Spinal cord (tissue), 10 donors: ENCODE measurements at places on chromosomes 13 and 19. TPM values are rescaled to one million over a fixed set of nuclear protein-coding genes. Genes with fewer than 3 reads are reported as not detected.

Gene IL12RB1
- total RNA-seq = 0.40 TPM

Gene ZNF805
- 29.3 TPM for total RNA-seq

Gene CDX2
- not detected for total RNA-seq

Gene APOC1
- total RNA-seq = 28.3 TPM

Gene ZNF714
- 16.3 TPM for total RNA-seq

Gene KXD1
- 28.0 TPM for total RNA-seq

Gene ZNF473
- 14.1 TPM for total RNA-seq

Gene ZNF28
- total RNA-seq = 27.5 TPM

Gene GRIK5
- total RNA-seq = 13.1 TPM

Gene MBD3L2
- not detected for total RNA-seq

Gene SLC10A2
- total RNA-seq = 0.30 TPM

Gene POSTN
- total RNA-seq = 164 TPM

Gene ONECUT3
- total RNA-seq = 0.06 TPM

Gene ZNF442
- total RNA-seq = 11.5 TPM

Gene HTR2A
- 7.1 TPM for total RNA-seq

Gene ZNF836
- total RNA-seq = 26.2 TPM

Gene ZNF560
- 0.79 TPM for total RNA-seq

Gene CDC37
- 164 TPM for total RNA-seq

Gene ZNF565
- total RNA-seq = 12.1 TPM

Gene B3GNT3
- total RNA-seq = not detected

Gene MIR17HG
- 7.8 TPM for total RNA-seq

Gene ODAD3
- 0.79 TPM for total RNA-seq

Gene GNA15
- total RNA-seq = 3.5 TPM

Gene CBY2
- total RNA-seq = not detected

Gene KIR2DL1
- not detected for total RNA-seq

Gene CASP14
- total RNA-seq = not detected

Gene CGB8
- not detected for total RNA-seq

Gene ZNF468
- 33.6 TPM for total RNA-seq

Gene RINL
- 11.7 TPM for total RNA-seq

Gene CGB1
- total RNA-seq = not detected

Gene EPS8L1
- 3.0 TPM for total RNA-seq

Gene PSPN
- total RNA-seq = 2.6 TPM

Gene ZNF730
- total RNA-seq = 7.9 TPM

Gene KLK14
- total RNA-seq = 0.11 TPM

Gene KLF2
- total RNA-seq = 22.5 TPM

Gene FLT3
- total RNA-seq = 1.9 TPM

Gene ANGPTL8
- not detected for total RNA-seq

Gene ATXN8OS
- total RNA-seq = 0.88 TPM
